ENCODE measurements at places on chromosomes 3 and 15.

GRCh38 chr15:26148156-26148860 lies 285.2 kb upstream of the ATP10A start:
- DNase-seq, result no peak

DNA sequence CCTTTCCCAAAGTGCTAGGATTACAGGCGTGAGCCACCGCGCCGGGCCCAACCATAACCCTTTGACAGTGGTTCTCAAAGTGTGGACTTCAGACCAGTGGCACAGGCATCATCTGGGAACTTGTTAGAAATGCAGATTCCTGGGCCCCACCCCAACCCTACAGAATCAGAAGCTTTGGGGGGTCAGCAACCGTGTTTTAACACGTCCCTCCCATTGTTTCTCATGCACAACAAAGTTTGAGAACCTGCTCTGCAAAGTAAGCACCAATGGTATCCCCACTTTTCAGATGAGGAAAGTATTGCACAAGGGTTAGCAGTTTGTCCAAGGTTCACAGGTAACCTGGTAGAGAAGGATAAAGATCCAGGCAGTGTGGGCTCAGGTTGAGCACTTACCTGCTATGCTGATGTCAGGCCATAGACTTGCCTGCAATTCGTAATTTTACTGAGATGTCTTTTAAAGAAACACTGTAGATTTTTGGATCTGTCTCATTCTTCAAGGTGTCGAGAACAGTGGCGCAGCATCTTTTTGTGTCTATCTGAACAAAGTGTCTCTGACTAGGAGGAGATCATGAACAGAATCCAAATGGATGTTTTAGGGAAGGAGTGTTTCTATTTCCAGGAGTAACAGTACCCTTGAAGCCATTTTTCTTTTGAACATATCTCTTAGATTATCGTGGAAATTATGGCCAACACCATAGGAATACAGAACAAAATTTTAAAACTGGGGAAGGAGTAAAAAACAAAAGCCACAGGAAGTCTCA lies 2.5 kb downstream of the GXYLT2 start:
- DNase-seq, result no peak

DNA sequence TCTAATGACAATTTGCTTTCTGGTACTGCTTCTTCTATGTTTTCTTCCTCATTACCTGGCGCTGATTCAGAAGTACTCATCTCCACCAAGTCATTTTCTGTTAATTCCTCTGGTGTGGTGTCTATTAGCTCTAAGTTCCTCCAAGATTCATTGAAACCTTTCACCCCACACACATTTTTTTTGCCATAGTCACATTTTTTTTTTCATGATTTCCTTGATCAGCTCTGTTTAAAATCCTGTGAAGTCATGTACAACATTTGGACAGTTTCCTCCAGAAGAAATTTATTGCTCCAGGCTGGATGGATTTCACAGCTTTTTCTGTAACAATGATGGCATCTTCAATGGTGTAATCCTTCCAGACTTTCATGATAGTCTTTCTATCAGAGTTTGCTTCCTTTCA lies 243.2 kb upstream of the VEPH1 start:
- DNase-seq, result peak; percentile 35

DNA sequence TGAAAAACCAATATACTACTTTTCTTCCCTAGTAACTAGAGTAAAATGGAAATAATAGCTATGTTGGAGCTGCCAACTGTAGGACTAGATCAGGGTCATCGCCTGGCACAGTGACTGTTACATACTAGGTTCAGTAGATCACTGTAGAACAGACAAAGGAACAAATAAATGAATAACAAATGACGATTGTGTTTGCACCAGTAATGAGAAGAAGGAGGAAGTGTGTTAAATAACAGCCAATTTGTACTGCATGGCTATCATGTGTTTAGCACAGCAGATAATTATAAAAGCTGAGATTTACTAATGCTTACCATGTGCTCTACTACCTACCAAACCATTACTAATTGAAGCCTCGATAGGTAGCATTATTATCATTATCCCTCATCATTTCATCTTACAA lies 85.3 kb upstream of the FXR1 start:
- DNase-seq, result no peak

DNA sequence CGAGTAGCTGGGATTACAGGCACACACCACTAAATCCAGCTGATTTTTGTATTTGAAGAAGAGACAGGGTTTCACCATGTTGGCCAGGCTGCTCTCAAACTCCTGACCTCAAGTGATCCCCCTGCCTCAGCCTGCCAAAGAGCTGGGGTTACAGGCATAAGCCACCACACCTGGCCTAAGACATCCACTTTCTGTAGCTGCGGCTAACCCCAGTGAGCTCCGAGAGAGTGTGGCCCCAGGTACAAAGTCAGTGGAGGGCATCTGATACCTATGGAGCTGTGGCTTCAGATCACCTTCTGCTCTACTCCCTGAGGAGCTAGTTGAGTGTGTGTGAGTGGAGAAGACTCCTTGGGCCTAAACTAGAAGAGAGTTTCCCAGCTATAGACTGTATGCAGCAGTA lies 189.3 kb upstream of the TSC22D2 start:
- no peak for DNase-seq

DNA sequence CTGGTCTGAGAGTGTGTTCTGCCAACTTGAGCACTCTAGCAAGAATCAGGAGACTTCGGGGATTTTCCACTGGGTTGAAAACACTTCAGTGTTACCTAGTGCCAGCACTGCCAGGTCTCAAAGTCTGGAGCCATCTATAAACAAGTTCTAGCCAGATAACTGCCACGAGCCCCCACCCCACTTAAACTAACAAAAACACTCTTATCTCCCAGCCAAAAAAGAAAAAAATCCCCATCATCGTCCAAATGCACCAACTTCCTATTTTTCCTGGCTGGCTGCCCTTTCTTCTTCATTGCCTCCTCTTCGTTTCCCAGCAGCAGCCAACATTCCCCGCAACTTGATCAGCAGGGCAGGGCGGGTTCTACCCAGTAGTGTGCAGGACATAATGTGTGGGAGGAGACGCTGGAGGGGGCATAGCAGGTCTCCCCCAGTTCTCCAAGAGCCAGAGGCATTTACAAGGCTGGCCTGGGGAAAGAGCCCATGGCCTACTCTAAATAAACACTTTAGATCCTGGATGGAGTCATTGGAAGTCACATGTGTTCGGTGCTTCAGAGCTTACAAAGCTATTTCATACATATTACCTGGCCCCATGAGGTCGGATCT lies 29.5 kb downstream of the C2CD4B start:
- peak; percentile 13 for DNase-seq

GRCh38 chr15:98001663-98002194 lies 41.2 kb downstream of the ARRDC4 start:
- DNase-seq, result no peak

GRCh38 chr15:85402195-85402881 lies 21.9 kb downstream of the AKAP13 start:
- peak; percentile 69 for DNase-seq

GRCh38 chr3:149044339-149045083 lies 41.8 kb downstream of the HLTF start:
- no peak for DNase-seq

DNA sequence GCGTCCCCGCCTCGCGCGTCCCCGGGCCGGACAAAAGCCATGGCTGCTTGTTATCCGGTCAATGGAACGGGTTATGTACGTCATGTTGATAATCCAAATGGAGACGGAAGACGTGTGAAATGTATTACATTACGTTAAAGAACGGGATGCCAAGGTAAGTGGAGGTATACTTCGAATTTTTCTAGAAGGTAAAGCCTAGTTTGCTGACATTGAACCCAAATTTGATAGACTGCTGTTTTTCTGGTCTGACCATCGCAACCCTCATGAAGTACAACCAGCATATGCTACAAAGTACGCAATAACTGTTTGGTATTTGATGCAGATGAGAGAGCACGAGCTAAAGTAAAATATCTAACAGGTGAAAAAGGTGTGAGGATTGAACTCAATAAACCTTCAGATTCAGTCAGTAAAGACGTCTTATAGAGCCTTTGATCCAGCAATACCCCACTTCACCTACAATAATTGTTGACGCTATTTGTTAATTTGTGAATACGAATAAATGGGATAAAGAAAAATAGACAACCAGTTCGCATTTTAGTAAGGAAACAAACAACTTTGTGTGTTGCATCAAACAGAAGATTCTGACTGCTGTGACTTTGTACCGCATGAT lies 19.8 kb downstream of the WDR73 start:
- no peak for DNase-seq

GRCh38 chr3:123137001-123137400 lies 64.7 kb upstream of the SEC22A start:
- DNase-seq, result no peak

DNA sequence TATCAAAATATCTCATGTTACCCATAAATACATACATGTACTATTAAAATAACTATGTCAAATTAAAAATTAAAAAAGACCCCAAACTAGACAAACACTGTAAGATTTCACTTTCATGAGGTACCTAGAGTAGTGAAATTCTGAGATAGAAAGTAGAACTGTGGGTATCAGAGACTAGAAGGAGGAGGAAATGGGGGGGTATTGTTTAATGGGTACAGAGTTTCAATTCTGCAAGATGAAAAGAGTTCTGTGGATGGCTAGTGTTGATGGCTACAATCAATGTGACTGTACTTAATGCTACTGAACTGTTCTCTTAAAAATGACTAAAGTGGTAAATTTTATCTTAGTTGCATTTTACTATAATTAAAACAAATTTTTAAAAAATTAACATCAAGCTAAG lies 36.6 kb downstream of the RFX7 start:
- DNase-seq, result no peak

DNA sequence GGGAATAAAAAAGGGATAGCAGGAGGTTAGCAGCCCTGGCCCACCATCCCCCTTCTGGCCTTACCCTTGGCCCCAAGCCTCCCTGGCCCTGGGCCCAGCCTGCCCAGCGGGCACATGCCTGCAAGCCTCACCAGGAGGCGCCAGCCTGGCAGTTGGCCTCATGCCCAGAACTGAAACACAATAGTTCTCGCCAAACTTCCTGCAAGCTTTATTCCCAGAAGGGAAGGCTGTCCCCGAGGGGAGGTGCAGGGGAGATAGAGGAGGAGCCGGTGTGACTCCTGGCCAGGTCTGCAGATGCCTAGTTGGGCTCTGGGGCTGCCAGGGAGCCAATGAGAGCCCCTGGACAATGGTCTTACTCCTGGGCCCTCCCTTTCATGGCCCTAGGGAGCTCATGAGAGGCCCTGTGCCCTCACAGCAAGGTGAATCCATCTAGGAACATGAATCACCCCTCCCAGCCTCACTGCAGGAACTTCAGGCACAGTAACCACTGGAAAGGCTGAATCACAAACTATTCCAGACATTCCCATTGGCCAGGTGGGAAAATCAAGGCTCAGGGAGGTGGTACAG lies 4.0 kb downstream of the CCDC33 start:
- DNase-seq, result peak; percentile 89

GRCh38 chr15:28044121-28044672 lies 54.9 kb downstream of the OCA2 start:
- no peak for DNase-seq

DNA sequence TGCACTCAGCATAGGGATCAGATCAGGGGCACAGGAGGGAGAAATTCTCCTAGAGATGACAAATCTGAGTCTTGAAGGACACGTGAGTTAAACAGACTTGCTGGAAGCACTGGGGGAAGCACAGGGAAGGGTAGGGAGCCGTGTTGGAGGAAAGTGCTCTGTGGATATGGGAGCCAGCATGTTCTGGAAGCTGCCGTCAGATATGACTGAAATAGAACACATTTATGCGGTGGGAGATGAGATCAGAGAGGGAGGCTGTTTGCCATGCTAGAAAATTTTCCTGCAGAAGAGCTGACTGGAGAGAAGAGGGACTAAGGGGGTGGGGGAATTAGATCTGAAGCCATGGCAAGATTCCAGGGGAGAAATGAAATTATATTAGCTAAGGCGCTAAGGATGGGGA lies 1.8 kb downstream of the TAMM41 start:
- DNase-seq, result no peak

DNA sequence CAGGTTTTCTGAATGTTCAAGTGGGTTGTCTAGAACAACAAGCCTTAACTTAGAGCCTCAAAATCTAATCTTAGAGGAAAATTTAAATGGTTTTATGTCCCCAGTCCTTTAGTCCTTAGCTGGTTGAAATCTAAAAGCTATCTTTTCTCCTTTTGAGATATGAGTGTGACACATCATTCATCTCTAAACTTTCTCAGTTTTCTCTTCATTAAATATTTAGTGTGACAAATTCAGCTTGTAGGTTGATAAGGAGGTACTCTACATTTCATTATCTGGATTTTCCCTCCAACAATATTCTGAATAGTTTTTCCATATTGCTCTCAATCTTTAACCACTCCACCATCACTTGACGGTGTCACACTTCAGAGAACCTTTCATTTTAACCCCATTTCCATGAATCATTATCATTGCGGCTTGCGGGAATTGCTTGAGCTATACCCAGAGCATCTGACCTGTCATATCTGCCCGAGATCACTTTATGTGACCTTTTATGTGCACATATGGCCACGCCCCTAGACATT lies 16.1 kb upstream of the ATP8B4 start:
- DNase-seq, result no peak

DNA sequence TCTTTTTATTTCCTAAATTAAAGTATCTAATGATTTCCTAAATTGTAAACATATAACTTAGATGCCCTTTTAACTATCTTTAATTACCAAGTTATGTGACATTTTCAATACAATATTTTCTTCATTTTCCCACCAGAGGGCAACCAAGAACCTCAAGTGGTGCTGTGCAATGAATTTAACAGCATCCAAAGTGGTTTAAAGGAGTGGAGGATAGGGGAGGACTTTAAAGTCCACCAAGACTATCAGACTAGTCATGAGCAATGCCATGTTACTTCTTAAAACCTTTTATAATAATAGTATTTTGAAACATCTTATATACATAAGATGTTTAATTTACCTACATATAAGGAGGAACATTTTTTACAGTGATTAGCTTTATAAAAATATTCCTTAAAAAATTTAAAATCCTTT lies 74.4 kb downstream of the DLG1 start:
- DNase-seq, result peak; percentile 68

DNA sequence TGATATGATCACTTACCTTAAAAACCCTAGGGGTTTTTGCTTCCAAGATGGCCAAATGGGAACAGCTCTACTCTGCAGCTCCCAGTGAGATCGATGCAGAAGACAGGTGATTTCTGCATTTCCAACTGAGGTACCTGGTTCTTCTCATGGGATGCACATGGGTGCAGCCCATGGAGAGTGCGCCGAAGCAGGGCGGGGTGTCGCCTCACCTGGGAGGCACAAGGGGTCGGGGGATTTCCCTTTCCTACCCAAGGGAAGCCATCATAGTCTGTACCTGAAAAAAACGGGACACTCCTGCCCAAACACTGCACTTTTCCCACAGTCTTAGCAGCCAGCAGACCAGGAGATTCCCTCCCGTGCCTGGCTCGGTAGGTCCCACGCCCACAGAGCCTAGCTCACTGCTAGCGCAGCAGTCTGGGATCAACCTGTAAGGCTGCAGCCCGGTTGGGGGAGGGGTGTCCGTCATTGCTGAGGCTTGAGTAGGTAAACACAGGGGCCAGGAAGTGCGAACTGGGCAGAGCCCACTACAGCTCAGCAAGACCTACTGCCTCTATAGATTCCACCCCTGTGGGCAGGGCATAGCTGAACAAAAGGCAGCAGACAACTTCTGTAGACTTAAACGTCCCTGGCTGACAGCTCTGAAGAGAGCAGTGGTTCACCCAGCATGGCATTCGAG lies 78.6 kb downstream of the CTNNB1 start:
- DNase-seq, result no peak

GRCh38 chr3:45105855-45106671 lies 40.1 kb downstream of the CDCP1 start:
- peak; percentile 70 for DNase-seq

Measured in fibroblast of skin of scalp (primary cell).